ENCODE measurements at places on chromosomes 13 and 19. TPM values are rescaled to one million over a fixed set of nuclear protein-coding genes. Genes with fewer than 3 reads are reported as not detected.

The NDUFB7 gene
- 147 TPM for total RNA-seq

The ZNF296 gene
- not detected for total RNA-seq

The NOTCH3 gene
- 21.3 TPM for total RNA-seq

The MTUS2 gene
- total RNA-seq: not detected

The ABHD8 gene
- 9.0 TPM for total RNA-seq

The CLIP3 gene
- 11.5 TPM for total RNA-seq

The FSD1 gene
- 1.4 TPM for total RNA-seq

The TMIGD2 gene
- not detected for total RNA-seq

The KLK15 gene
- not detected for total RNA-seq

The IQCN gene
- 1.3 TPM for total RNA-seq
